Activated CD8-positive, alpha-beta memory T cell treated with anti-CD3 and anti-CD28 coated beads for 48 hours (primary cell): ENCODE measurements at places on chromosomes 2 and 18.

- no peak for DNase-seq
Observed at GRCh38 chr2:27265536-27265870, 2.7 kb upstream of the SLC30A3 start.

DNA sequence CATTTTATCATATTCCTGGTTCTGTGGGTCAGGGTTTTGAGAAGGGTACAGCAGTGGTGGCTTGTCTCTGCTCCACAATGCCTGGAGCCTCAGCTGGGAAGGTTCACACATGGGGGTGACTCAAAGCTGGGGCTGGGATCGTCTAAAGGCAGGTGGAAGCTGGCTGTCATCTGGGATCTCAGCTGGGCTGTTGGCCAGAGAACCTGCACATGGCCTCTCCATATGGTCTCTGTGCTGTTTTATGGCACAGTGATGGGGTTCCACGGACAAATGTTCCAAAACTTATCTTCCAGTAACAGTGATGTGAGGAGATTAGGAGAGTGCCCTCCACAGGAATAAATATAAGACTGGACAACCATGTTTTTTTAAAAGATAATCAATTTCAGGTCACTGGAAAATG is 191.4 kb downstream of the SS18 start:
- no peak for DNase-seq

- DNase-seq, result no peak
Observed at GRCh38 chr2:152497481-152498052, 162.6 kb downstream of the FMNL2 start.

DNA sequence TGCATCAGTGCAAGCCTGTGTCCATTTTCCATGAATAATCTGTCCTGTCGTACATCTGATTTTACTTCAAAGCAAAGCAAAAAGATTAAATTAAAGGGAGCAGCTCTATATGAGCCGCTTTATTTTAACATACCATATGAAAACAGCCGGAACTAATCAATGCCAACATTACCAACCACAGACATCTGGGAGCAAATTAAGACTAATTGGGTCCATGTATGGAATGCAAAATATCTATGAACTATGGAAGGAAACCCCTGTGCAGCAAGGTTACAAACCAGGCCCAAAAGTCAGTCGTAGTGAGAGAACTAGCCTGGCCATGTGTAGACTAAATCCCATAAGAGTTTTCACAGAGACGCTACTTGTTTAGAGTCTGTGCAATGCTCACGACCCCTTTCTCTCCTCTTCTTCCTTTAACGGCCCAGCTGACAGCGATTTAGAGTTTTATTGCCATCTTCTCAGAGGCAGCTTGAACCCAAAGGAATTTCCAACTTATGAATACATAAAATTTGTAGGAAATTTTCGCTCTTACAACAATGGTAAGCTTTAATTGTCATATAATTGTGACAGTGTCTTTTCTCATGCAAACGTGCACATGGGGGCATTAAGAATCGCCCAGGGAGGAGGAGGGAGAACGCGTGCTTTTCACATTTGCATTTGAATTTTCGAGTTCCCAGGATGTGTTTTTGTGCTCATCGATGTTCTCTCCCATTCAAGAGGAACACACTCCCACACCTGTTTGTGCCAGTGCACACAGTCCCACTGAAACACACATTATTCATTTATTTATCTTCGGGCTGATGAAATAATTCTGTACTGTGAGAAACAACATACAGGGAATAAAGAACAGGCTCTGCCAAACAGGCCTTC is 52.9 kb upstream of the RPL31 start:
- DNase-seq, result no peak

DNA sequence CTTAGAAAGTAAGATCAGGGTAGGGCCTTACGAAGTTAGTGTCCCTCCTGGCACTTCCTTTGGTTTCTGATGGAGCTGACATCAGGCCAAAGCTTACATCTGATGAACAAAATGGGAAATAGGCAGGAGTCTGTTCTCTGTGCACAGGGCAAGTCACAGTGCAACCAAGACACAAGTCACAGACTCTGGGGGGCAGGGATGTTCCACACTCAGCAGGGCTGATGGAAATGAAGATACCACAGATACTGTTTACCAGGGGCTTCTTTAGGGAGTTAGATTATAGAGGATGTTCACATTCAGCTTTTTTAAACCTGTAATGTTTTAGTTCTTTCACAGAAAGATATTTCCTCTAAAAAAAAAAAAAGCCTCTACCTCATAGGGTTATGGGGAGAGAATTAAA is 106.2 kb upstream of the EPC2 start:
- DNase-seq, result no peak

DNA sequence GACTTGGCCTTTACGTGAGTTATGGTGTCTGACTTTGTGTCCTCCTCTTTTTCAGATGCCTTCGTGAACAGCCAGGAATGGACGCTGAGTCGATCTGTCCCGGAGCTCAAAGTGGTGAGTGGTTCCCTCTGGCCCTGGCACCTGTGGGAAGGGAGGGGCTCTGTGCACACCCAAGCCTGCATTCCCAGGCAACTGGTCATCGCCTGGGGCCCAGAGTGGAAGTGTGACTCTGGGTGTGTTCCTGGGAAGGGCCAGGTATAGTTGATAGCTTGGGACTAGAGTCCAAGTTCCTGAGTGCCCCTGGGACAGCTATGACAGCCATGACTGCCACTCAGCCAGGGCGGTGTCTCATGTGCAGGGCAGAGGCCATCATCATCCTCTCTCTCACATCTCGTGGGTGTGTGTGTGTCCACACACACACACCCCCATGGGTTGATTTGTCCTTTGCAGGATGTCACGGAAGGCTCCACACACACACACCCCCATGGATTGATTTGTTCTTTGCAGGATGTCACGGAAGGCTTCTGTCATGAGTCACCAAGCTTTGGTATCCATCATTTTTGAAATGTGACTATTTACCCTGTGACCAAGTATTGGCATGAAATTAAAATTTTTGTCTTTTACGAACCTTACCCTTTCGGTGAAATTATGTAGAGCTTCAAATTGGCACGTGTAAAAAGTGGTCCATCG is 215.4 kb downstream of the AGAP1 start:
- no peak for DNase-seq

DNA sequence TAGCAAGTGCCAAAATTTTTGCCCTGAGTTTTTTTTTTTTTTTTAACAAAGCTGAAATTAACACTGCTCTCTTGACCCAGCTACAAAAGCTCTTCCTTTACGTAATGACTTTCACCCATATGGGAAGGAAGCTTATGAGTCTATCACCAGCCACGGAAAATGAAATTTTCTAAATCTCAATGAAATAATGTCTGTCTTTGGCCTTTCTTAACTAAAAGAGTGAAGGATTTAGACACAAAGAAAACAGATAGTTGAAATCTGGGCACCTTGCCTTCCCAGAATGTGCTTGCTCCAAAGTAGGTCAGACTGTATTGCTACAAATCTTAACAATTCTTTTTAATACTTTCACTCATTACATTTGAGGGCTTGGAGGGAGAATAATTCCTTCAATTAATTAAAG is 180.8 kb upstream of the MGAT5 start:
- no peak for DNase-seq

DNA sequence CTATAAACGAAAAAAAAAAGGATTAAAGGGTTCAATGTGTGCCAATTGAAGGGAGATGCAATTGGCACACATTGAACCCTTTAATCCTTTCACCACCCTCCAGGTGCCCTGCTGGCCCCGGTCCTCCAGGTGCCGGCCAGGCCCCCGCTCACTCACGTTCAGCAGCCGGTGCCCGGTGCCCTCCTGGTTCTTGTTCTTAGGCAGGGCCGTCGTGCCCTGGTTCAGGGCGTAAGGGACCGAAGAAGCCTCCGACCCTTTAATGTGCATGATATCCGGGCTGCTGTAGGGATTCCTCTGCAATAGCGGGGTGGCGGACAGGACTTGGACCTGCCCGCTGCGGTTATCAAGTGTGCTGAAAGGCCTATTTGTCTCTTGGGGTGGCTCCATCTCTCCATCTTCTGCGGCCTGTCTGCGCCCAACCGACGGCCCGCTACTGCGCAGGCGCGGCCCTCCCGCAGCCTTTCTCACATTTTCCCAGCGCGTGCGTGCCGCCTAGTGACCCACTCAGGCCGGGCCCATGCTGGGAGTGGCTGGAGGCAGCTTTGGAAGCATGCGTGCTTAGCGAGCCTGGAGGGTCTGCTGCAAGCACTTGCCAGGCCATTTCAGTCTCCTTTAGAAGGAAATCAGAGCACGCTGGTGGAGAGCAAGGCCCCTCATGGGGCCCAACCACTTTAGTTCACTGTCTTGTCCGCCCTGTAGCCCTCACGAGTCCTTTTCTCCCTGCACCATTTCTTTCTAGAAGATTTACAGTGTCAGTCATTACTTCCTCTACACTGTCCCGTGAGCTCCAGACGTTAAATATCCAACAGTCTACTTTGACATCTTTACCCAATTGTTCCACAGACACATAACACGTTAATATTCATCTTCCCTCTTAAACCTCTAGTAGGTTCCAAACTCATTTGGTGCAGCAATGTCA is 24.3 kb downstream of the TMEM237 start:
- DNase-seq, result no peak
